ENCODE measurements at places on chromosomes 13 and 19.
A peak's percentile ranks its signal among the peaks of the same experiment; 100 is the strongest.

DNA sequence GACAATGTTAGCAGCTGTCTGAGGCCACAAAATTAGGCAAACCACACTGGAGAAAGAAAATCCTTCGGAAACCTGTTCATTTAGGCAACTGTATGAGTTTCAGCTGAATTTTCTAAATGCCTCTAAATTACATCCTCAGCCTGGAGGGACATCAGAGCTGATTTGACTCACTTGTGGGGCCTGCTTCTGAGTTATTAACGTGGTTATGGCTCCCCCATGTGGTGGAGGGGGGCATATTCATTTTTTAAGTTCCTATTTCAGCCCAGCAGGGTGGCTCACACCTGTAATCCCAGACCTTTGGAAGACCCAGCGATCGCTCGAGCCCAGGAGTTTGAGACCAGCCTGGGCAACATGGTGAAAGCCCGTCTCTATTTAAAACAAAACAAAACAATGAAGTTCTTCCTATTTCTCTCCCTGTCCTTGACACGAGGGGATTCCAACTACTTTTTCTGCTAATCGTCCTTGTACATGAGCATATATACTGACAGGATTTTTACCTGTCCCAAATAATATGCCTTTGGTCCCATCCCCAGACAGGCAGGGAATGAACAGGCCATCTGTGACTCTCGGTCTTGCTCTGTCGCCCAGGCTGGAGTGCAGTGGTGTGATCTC lies 31.5 kb upstream of the HIF3A start:
- DNase-seq: peak; percentile 81

- no peak for DNase-seq
Measured at GRCh38 chr19:573519-573825, 1.1 kb downstream of the BSG start.

DNA sequence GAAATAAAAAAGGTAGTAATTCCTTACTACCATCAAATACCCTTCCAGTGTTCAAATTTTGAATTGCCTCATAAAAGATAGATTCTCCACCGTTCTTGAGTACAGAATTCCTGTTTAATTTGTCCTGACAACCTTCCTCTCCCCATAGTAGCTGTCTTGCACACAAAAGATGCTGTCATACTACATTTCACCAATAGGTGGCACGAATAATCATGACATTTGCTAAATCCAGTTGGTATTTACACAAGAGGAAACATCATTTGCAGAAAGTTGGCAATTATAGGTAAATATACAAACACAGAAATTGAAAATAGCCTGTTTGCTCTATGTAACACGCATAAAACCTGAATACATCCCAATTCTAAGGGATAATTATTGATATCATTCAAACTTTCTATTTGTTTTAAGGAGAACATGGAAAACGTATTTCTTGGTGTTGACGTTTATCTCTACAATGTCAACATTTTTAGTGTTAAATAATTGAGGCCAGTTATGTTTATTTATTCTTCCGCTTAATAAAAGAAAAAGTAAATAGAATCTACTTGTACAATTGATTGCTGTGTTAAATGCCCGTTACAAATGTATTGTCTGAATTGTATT lies 58.3 kb upstream of the CLDN10 start:
- DNase-seq: peak; percentile 69

DNA sequence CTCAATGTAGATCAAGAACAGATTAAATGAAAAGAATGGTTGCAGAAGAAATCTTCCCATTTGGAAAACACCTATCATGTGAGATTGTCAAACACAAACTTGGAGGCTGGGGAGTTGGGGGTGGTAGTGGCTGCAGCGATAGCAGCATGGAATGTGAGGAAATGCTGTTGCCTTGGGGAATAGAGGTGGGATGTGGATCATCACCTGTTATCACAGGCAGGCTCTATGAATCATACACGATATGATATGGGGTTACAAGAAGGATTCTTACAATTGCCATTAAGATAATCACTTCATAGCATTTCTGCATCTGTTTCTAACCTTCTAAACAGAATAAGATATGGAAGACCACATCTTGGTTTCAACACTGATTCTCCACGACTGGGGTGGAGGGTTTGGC lies 88.7 kb downstream of the RNASEH2B start:
- no peak for DNase-seq

DNA sequence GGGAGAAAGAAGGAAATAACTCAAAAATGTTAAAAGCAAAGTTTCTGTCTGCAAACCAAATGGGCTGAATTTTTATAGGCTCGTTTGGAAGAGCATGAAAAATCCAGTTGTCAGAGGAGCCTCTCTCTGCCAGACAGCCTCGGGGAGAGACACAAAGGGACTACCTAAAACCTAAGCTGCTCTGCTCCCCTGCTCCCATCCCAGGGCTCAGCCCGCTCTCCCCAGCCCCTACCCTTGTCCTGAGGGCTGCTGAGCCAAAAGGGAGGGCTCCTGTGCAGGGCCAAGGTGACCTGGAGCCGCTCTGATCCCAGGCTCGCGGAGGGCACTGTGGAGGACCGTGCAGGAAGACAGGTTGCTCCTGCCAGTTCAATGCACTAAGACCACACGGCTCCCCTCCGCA lies 96.7 kb upstream of the UQCRFS1 start:
- no peak for DNase-seq

DNA sequence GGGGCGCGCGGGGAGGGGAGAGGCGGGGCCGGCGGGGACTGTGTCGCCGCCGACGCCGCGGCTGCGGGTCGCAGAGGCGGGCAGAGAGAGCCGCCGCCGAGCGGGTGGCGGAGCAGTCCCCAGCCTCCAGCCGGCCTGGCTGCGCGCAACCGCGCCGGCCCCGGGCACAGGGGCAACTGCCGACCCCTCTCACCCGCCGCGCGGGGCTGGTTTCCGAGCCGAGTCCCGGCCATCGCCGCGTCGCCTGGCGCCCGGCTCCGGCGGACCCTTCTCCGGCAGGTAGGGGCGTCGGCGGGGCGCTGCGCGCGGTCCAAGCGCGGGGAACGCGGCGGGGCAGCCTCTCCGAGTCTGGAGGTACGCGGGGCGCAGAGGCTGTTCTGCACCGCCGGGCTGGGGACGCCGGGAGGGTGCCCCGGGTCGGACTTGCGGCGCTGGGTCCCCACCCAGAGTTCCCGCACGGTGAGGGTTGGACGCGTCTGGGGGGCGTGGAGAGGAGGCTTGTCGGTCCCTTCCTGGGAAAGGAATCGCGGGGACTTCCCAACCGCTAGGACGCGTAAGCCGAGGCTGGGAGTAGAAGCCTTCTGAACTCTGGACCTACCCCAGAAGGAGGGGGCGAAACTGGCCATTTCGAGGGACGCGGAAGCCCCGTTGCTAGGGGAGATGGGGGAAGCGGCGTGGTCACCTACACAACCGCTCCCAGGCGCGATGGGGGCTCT lies 133.6 kb upstream of the MYO16 start:
- peak; percentile 27 for DNase-seq

GRCh38 chr19:45542234-45542668 lies 35.0 kb downstream of the VASP start:
- DNase-seq: no peak

DNA sequence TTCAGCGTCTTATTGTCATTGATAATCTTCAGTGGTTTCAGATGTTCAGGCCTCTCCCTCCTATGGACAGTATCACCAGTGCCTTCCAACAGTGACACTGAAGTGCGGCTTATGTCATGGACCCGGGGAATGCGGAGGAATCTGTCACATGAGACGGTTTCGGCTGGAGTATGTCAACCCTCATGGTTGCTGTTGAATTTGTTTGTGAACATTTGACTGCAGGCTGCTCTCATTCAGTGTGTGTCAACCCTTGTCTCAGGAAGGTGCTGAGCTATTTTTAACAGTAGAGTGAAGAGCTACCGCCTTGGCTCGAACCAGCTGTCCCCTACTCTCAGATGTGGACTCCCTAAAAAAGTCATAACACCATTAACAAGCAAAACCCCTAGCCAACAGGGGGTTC lies 138.8 kb upstream of the RNF113B start:
- peak; percentile 61 for DNase-seq

- DNase-seq: no peak
Measured at GRCh38 chr13:53907891-53908290, 879.3 kb downstream of the OLFM4 start.

- no peak for DNase-seq
Measured at GRCh38 chr13:31468114-31468902, 268.5 kb downstream of the B3GLCT start.

- no peak for DNase-seq
Measured at GRCh38 chr13:69274231-69274630, 833.4 kb upstream of the ATXN8OS start.

DNA sequence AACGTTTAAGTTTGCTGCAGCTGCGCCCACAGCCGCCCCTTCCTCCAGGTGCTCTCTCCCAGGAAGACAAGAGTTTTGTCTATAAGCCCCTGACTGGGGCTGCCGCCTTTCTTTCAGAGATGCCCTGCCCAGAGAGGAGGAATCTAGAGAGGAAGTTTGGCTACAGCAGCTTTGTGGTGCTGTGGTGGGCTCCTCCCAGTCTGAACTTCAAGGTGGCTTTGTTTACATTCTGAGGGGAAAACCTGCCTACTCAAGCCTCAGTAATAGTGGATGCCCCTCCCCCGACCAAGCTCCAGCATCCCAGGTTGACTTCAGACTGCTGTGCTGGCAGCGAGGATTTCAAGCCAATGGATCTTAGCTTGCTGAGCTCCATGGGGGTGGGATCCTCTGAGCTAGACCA lies 6.4 kb upstream of the ERICH6B start:
- DNase-seq: no peak

- no peak for DNase-seq
Measured at GRCh38 chr19:5036698-5037563, 68.0 kb downstream of the KDM4B start.

GRCh38 chr19:428149-428548 lies 19.2 kb upstream of the C2CD4C start:
- DNase-seq: no peak

- DNase-seq: no peak
Measured at GRCh38 chr19:6963937-6964336, 57.3 kb downstream of the MBD3L2B start.

DNA sequence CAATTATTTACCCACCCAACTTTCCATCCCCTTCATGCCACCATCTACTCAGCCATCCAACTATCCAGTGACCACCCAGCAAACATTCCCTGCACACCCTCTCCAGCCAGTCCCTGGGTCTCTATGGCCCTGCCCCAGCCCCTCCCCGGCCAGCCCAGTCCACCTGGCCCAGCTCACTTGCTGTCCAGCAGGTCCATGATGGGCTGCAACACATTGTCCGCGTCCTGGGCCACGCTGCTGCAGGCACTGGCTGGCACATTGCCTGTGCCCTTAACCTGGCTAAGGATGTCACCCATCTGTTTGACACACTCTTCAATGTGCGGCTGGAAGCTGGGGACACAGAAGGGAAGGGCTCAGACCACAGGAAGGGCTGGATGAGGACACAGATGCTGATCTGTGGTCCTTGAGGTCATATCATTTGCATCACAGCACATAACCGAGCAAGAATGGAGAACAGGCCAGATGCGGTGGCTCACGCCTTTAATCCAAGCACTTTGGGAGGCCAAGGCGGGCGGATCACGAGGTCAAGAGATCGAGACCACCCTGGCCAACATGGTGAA lies 61.6 kb downstream of the UNC13A start:
- DNase-seq: no peak

DNA sequence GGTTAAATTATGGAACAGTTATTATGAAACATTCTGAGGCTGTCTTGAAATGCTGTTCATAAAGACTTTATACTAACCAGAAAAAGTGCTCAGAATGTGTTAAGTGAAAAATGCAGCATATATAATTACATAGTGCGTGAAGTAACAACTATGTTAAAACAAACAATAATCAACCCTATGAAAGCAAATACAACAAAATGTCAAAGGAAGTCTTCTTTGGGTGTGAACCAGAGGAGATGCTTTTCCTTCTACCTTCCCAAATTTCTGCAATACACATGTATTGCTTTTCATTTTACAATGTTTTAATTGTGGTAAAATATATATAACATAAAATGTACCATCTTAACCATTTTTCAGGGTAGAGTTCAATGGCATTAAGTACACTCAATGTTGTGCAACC lies 45.7 kb downstream of the F2RL3 start:
- no peak for DNase-seq

GRCh38 chr19:12947702-12948611 lies 2.3 kb downstream of the RAD23A start:
- no peak for DNase-seq

DNA sequence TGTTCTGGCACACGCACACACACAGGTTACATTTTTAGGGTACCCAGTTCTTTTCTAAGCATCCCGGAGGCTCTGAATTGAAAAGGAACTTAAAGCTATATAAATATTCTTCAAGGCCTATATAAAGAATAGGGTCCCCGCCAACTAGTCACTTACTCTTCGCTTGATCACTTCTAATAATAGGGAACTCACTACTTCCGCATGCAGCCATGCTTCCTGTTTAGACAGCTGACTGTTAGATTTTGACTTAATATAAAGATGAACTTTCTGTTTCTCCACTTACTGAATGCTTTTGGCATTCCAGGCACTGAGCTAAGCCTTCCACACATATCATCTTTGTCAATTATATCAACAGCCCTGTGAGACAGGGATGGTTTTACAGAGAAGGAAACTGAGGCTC lies 259.6 kb downstream of the TSHZ3 start:
- DNase-seq: no peak

- no peak for DNase-seq
Measured at GRCh38 chr13:40283666-40284065, 382.8 kb downstream of the FOXO1 start.

GRCh38 chr19:39916851-39917396 lies 17.5 kb downstream of the FCGBP start:
- no peak for DNase-seq

GRCh38 chr19:19111967-19112580 lies 26.2 kb downstream of the TMEM161A start:
- DNase-seq: no peak

DNA sequence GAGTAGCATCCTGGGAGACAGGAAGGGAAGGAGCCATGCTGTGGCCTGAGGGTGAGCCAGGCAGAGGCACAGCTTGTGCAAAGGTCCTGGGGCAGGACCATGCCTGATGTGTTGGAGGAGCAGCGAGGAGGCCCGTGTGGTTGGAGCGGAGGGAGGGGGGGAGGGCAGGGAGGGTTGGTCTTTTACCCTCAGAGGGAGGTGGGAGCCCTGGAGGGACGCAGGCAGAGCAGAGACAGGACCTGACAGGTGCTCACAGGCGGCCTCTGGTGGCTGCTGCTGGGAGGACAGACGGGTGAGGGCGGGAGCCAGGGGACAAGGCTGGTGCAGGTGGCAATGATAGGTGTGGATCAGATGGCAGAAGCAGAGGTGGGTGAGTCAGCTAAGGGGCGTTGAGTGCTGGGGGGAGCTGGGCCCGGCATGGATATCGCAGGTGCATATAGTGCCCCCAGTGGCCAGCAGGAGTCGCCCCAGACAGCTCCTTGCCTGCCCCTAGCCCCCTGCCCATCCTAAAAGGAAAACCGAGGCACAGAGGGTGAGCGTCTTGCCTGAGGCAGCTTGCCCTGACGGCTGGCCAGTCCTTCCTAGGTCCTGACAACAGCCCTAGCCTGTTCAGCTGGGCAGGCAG lies 9.8 kb upstream of the GNA15 start:
- peak; percentile 30 for DNase-seq

GRCh38 chr19:17532557-17532956 lies 21.1 kb downstream of the PGLS start:
- no peak for DNase-seq

Measured in mesenchymal stem cell (in vitro differentiated cells and primary cell).